T1000 (cell line): ENCODE measurements at places on chromosomes 1 and 21.

DNA sequence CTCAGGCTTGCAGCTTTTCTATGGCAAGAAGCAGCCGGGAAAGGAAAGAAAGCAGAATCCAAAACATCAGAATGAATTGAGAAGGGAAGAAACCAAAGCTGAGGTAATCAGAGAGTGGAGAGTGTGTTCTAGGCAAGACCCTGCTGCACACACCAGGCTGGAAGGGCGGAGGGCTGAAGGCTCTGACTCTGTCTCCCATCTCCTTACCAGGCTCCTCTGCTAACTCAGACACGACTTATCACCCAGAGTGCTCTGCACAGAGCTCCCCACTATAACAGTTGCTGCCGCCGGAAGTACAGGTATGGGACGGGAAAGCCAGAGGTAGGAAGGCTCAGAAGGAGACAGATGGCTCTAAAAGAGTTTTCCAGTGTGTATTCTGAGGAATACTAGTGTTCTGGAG is 1.2 kb downstream of the SCNM1 start:
- DNase-seq = no peak

- no peak for DNase-seq
Observed at GRCh38 chr1:201214886-201215285, 24.3 kb downstream of the IGFN1 start.

DNA sequence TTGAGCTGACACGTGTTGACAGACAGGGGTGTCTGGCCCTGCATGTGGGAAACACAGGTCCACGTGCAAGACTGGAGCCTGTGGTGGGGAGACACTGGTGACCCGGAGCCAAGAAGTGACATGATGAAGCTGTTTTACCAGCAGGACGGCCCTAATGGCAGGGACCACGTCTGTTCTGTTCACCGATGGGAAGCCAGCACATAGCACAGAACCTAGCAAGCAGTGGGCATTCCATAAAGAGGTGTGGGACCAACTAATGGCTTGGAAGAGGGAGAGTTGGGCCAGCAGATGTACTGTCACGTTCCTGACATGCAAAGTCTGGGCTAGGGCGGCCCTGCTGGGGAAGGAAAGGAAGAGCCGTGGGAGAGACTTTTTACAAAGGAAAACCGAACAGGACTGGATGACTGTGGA is 15.3 kb downstream of the NAV1 start:
- DNase-seq = no peak

GRCh38 chr21:42530167-42530518 is 16.5 kb downstream of the SLC37A1 start:
- DNase-seq = no peak

DNA sequence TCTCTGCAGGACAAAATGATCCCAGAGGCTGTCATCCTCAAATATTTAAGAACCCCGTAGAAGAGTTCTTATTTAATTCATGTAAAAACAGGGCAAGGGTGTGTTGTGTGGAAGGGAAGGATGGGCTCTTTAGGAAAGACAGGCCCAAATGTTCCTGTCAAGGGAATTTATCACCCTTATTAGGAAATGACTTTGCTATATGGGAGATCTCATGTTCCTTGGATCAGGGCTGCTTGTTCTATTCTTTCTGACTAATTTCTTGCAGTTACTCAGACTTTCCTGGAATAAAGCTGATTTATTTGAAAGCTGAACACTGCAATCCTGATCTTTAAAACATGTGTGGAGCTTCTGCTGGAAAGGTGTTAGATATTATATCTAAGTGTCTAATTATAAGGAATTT is 72.8 kb downstream of the SELENOF start:
- no peak for DNase-seq

DNA sequence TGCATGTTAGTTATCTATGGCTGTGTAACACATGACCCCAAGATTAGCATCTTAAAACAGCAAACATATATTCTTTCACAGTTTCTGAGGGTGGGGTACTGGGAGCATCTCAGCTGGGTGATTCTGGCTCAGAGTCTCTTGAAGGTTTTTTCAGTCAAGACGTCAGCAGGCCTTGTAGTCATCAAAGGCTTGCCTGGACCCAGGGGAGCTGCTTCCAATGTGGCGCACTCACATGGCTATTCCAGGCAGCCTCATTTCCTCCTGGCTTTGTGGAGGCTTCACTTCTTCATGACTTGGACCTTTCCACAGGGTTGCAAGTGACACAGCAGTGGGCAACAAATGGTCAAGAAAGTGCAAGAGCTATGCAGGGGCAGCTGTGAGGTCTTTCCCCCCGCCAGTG is 114.7 kb downstream of the ACTL8 start:
- DNase-seq = no peak

- no peak for DNase-seq
Observed at GRCh38 chr1:64765826-64766225, 21.0 kb downstream of the RAVER2 start.

DNA sequence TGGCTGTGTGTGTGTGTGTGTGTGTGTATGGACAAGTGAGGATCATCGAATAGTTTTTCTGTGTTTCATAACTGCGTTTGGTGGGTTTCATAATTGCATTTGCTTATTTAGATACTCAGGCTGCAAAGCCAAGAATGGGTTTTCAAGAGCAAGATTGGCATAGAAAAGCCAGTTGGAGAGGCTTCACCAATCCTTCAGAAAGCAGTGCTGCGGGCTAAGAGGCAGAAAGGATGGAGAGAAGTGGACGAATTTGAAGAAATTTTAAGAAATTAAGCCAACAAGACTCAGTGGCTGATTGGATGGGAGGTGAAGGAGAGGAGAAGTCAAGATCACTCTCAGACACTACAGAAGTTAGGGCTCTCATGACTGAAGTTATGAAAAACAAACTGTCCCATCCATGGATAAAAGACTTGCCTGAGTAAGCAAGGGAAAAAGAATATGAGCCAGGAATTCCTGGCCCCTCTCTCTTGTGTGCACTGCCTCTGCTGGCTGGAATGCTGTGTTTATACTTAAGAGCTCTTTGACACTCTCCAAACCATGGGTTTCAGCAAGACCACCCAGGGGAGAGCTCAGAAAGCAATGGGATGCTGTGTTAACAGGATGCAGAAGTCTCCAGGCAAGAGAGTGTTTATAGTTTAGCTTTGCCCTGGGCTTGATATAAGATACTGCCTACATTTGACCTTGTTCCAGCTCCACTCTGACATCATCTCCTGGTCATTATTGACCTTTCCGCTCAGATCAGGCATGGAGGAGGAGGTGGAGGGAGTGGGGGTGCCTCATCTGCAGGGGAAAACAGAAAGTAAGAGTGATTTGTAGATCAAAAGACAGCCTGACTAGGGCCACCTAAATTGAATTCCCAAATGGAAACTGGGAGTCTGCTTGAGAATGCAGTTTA is 232.0 kb upstream of the PLXNA2 start:
- DNase-seq = no peak

DNA sequence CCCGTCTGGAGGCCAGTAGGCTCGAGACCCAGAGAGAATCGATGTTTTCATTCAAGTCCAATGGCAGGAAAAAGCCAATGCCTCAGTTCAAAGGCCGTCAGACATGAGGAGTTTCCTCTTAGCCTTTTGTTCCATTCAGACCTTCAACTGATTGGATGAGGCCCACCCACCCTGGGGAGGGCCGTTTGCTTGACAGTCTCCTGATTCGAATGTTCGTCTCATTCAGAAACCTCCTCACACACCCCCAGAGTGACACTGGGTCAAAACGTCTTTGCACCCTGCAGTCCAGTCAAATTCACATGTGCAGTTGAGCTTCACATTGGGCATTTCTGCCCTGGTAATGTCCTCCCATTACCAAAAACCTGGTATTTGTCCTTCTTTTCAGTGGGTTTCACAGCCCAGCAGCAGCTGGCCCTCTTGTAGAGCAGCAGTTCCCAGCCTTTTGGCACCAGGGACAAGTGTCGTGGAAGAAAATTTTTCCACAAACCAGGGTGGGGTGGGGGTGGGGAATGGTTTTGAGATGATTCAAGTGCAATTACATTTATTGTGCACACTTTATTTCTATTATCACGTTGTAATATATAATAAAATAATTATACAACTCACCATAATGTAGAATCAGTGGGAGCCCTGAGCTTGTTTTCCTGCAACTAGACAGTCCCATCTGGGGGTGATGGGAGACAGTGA is 40.1 kb downstream of the RSPH1 start:
- DNase-seq = no peak

GRCh38 chr21:18771845-18772380 is 368.3 kb upstream of the TMPRSS15 start:
- DNase-seq = no peak

DNA sequence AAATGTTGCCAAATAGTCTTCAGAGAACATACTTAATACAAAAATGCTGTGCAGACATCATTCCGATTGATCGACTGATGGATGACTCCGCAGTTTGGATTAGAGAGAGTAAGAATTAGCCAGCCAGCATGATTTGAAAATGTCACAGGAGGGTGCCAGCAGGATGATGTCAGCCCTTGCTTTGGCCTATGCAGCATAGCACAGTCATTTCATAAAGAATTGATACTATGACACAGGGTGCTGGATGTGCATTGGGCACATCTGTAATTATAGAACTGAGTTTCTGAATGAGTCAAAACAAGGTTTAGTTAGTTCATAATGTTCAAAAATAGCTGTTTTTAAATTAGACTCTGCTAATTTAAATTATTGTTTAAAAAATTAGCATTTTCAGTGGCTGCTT is 21.6 kb upstream of the TRAF5 start:
- DNase-seq = no peak

DNA sequence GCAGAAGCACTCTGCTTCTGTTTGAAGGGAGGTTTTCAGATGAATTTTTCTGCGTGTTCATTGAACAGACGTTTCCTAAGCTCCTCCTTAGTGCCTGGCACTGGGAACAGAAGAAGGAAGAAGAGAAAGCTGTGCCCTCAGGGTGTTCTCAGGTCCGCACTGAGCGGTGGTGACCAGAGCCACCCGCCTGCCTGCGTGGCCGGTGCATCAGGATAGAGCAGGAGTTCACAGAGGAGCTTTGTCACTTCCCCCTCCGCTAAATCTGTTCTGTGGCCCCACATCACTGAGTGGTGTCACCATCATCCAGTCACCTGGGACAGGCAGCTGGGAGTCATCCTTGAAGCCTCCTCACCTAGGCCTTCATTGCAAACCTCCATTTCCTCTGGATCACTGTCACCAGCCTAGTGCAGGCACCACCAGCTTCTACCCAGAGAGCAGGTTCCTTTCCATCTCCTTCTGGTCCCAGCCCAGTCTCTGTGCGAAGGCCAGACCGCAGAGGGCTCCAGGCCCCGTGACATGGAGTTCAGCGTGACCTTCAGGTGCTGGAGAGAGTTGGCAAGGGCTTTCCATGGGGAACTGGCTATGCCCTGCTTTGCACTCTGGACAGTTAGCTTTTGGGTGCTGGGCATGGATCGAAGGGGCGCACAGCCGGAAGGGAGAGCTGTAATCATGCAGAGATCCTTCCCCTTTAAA is 21.7 kb downstream of the PARK7 start:
- DNase-seq = no peak

GRCh38 chr1:224957696-224958095 is 28.2 kb downstream of the DNAH14 start:
- DNase-seq = no peak

DNA sequence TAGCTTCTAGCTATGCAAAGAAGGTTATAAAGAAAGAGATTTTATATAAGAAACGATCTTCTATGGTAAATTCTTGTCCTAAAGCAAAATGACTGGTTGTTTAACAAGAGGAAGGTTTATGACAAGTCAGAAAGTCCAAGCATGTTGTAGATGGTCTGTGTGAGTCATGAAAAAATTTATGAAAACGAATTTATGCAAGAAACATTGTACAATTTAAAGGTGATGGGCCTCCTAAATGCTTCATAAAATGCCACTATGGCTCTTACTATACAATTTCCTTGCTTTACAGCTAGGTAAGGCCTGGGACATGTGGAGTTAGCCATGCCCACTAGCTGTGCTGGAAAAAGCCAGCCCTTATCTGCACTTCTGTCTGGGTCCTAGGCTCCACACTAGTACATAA is 125.4 kb downstream of the PTGER3 start:
- no peak for DNase-seq

DNA sequence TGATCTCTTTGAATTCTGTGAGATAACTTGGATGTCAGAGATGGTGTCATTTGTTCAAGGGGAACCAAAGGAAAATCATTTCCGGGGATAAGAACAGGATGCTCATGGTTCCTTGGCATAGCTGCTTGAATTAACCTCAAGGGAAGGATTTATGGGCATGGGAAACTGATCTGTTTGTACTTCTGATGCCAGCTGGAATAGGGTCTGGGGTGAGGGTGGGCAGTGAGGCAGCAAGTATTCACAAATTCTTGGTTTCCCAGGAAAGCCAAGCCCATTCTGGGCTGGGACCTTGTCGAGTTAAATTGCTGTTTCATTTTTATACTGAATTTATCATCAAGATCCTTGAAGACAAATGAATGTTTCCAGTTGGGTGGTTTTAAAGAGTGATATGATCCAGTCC is 14.1 kb downstream of the INTS3 start:
- DNase-seq = no peak

- DNase-seq = no peak
Observed at GRCh38 chr21:19461481-19462205, 1058.1 kb upstream of the TMPRSS15 start.

- no peak for DNase-seq
Observed at GRCh38 chr1:40076895-40077312, 20.1 kb downstream of the PPT1 start.

- DNase-seq = no peak
Observed at GRCh38 chr1:168362991-168363390, 82.3 kb downstream of the TBX19 start.
